HCT116 (cell line): ENCODE measurements at places on chromosomes 7 and 10. TPM values are rescaled to one million over a fixed set of nuclear protein-coding genes. Genes with fewer than 3 reads are reported as not detected.

- H3K27ac ChIP-seq: no peak overlapping the region
- no peaks in the 10 kb centered on the region for H3K36me3 ChIP-seq
- H3K27me3 ChIP-seq: no peaks in the 10 kb centered on the region
Observed at GRCh38 chr7:140016540-140016939, 46.2 kb downstream of the PARP12 start.

GRCh38 chr7:132386201-132386681 is 190.0 kb downstream of the PLXNA4 start:
- DNase-seq: no peak
- no peaks in the 10 kb centered on the region for H3K4me1 ChIP-seq
- H3K4me3 ChIP-seq: no peak overlapping the region

CARD11 gene
- total RNA-seq: 0.57 TPM

DNA sequence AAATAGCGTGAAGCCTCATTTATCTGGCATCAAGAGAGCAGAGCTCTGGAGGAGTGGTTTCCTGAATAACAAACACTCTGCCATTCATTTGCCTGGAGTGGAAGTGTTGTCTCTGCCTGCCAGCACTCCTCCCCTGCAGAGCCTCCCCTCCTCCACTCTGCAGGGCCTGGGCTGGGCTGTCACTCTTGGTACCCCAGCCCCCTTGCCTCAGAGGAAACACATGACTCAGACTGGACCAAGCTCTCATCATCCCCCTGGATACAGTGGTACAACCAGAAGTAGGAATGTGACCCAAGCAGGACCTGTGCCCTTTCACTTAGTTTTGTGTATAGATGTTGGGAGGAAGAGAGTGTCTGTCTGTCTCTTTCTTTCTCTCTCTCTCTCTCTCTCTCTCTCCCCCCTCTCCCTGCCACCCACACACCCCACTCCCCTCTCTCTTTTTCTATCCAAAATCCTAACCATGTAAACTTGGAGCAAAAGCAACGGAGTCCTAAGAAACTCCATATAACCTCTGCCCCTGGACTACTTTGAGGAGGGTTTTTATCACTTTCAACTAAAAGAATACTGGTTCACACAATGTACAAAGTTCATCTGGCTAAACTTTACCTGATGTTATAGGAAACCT is 43.9 kb downstream of the DOCK4 start:
- no peak for DNase-seq
- H3K27ac ChIP-seq: no peak overlapping the region
- no peak overlapping the region for H3K4me3 ChIP-seq
- H3K36me3 ChIP-seq: no peaks in the 10 kb centered on the region
- H3K27me3 ChIP-seq: no peaks in the 10 kb centered on the region
- no peaks in the 10 kb centered on the region for H3K4me1 ChIP-seq

GNAT3 gene
- not detected for total RNA-seq

PRKAG2 gene
- 23.6 TPM for total RNA-seq

DNA sequence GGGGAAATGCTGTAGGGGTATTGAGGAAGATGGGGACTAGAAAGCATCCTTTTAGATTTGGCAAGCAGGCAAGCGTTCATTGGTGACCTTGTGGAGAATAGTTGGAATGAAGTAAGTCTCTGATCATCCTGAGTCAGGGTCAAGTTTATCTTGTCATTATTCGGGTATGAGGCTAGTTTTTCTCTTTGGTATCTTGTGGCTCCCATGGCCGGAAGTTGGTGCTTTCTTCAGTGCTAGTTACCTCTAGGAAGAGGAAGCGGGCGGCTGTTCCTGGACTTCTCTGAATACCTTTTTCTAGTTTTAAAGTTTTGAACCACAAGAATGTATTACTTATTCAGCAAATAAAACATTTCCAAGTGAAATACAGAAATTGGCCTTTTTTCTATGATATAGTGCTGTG is 9.2 kb downstream of the CREM start:
- no peak overlapping the region for H3K27ac ChIP-seq
- H3K4me1 ChIP-seq: no peaks in the 10 kb centered on the region
- no peak overlapping the region for H3K4me3 ChIP-seq
- no peak for DNase-seq

DNA sequence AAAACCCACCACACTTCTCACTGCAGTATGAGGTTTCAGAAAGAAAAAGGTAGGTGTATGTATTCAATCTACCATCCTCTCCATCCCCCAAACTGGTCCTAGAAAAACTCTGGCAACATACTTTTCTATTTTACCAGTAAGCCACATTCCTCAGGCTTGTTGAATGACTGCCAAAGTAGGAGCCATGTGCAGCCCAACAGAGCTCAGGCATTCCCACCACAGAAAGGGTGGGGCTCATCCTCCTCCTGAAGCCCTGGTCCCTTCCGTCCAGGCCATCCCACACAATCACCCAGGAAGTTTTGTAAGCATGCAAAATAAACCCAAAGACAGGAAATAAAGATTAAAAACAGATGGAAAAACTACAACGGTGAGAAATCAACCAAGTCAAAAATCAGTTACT is 57.2 kb downstream of the MAD1L1 start:
- peaks cover 11% of the 10 kb centered on the region for H3K4me1 ChIP-seq
- no peak for DNase-seq
- H3K4me3 ChIP-seq: no peak overlapping the region
- no peaks in the 10 kb centered on the region for H3K36me3 ChIP-seq

DNA sequence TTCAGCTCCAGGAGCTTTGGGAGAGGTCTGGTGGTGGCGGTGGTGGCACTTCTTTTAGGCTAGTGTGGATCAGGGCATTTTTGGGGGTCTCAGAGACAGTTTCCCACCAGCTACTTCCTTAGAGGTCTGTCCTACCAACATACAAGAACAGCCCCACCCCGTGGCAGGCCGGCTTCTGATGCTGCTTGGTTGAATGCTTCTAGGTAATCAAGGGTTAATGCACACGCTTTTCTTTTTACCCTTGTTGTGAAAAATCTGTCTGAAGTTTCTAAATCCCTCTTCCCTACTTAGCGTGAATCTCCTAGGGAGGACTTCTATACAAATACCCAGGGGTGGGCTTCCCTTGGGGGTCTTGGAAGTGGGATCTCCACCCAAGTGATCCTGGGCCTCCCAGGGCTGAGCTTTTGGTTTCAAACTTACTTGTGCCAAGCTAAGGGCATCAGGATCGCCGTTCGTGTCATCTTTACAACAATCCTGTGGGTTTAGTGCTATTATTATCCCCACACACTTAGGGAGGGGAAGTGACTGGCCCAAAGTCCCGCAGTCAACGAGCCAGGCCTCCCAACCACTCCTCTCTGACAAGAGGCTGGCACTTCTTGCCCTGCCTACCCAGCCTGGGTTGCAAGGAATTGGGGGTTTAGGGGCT is 1.7 kb downstream of the SH2B2 start:
- H3K4me3 ChIP-seq: peak overlapping the region; percentile 69
- H3K27ac ChIP-seq: peak overlapping the region; percentile 59
- no peak for DNase-seq

SLC13A4 gene
- 0.30 TPM for total RNA-seq

GRCh38 chr10:93150990-93151547 is 77.4 kb downstream of the CYP26A1 start:
- H3K36me3 ChIP-seq: no peaks in the 10 kb centered on the region
- no peak overlapping the region for H3K4me3 ChIP-seq
- peaks cover 29% of the 10 kb centered on the region for H3K4me1 ChIP-seq
- no peak for DNase-seq
- H3K27me3 ChIP-seq: no peaks in the 10 kb centered on the region

CALML3 gene
- total RNA-seq: not detected

GRCh38 chr10:121873236-121873635 is 54.6 kb downstream of the ATE1 start:
- H3K27me3 ChIP-seq: no peaks in the 10 kb centered on the region
- no peak overlapping the region for H3K27ac ChIP-seq
- H3K4me3 ChIP-seq: no peak overlapping the region
- H3K36me3 ChIP-seq: 0 out of 2 replicates have a peak, but pooled peaks cover 4% of the 10 kb centered on the region
- no peak for DNase-seq
- H3K4me1 ChIP-seq: no peaks in the 10 kb centered on the region

DNA sequence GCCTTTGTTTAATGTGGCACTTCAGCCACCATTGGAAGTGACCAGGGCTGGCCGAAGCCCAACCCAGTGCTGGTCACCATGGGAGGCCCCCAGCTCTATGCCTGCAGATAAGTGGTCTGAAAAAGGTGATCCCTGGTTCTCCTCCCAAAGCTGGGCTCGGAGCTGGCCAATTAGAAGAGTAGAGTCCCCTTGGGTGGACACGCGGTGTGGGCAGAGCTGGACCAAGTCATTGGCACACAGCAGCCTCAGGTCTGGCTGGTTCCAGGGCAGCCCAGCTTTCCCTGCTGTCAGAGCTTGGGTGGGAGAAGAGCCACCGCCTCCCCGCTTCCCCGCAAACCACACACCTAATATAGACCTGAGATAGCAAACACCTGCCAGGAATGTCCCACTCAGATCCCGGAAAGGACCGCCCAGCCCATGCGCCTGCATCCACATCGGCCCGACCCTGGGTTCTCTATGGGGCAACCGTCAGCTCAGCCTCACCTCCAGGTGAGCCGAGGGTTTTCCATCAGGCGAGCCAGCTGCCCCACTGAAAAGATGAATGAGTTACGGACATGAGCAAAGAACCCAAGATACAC is 84.3 kb downstream of the TCERG1L start:
- no peaks in the 10 kb centered on the region for H3K36me3 ChIP-seq
- no peak overlapping the region for H3K27ac ChIP-seq
- H3K4me3 ChIP-seq: no peak overlapping the region
- DNase-seq: no peak
- H3K27me3 ChIP-seq: no peaks in the 10 kb centered on the region
- H3K4me1 ChIP-seq: no peaks in the 10 kb centered on the region

DNA sequence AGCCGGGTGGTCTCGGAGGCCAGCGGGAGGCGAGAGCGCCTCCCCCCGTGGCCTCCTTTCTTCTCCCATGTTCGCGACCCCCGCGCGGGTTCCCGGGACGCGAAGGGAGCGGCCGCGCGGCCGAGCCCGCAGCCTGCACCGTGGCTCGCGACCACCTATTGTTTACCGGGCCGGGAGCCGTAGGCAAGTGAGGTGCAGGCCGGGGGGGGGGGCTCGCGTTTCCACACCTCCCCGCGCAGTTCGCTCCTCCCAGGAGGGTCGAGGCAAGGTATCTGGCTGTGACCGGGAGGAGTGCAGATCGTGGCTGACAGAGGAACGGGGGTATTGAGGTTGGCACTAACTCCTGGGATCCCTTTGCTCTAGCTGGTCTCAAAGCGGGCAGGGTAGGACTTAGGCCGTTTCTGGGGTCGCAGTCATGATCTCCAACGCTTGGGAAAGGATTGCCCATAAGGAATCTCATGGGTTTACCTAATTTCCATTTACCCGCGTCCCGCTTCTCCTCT is 734 bp downstream of the PTPN12 start:
- H3K4me3 ChIP-seq: peak overlapping the region; percentile 96
- no peaks in the 10 kb centered on the region for H3K27me3 ChIP-seq
- no peak for DNase-seq
- no peaks in the 10 kb centered on the region for H3K36me3 ChIP-seq
- H3K4me1 ChIP-seq: peaks cover 23% of the 10 kb centered on the region

- H3K36me3 ChIP-seq: no peaks in the 10 kb centered on the region
- no peaks in the 10 kb centered on the region for H3K27me3 ChIP-seq
- DNase-seq: no peak
- H3K4me3 ChIP-seq: no peak overlapping the region
Observed at GRCh38 chr10:110323503-110323902, 18.8 kb upstream of the SMNDC1 start.

TMEM120A gene
- total RNA-seq: 25.9 TPM

GPR85 gene
- not detected for total RNA-seq

GRCh38 chr7:83339907-83340306 is 177.2 kb upstream of the PCLO start:
- no peak overlapping the region for H3K27ac ChIP-seq
- H3K27me3 ChIP-seq: no peaks in the 10 kb centered on the region
- no peak overlapping the region for H3K4me3 ChIP-seq
- H3K36me3 ChIP-seq: no peaks in the 10 kb centered on the region
- no peak for DNase-seq
- H3K4me1 ChIP-seq: no peaks in the 10 kb centered on the region

DNA sequence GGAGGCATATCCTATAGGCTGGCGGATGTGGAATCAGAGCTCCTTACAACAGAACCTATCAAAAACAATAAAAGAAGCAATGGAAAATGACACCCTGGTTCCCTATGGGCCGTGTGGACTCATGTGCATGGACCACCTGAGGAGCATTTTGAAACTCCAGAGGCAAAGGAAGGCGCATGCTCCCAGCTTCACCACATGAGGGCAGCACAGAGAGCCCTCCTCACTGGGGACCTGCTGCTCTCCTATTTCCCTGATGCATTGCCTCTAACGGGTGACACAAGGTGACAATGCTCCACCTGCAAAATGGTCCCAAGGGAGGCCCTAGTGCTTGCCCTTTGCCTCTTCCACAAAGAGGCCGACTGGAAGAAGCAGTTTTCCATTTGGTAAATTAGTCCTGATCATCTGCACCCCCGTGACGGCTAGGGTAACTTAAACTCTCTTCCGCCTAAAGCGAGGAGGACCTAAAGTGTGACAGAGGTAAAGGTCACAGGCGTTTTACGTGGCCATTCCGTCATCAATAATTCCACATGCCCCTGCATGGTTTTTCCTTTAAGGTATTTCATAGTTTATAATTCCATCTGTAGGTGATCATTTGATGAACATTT is 67.7 kb downstream of the GPAM start:
- peaks cover 4% of the 10 kb centered on the region for H3K27me3 ChIP-seq
- H3K36me3 ChIP-seq: no peaks in the 10 kb centered on the region
- no peak overlapping the region for H3K27ac ChIP-seq
- no peaks in the 10 kb centered on the region for H3K4me1 ChIP-seq
- H3K4me3 ChIP-seq: no peak overlapping the region
- peak; percentile 42 for DNase-seq

TWIST1 gene
- 0.86 TPM for total RNA-seq

C7orf33 gene
- not detected for total RNA-seq

GRCh38 chr7:45015313-45015712 is 15.3 kb downstream of the CCM2 start:
- DNase-seq: no peak
- no peaks in the 10 kb centered on the region for H3K4me1 ChIP-seq
- H3K27ac ChIP-seq: no peak overlapping the region
- no peak overlapping the region for H3K4me3 ChIP-seq
- no peaks in the 10 kb centered on the region for H3K36me3 ChIP-seq

SPDYE8 gene
- total RNA-seq: not detected

SHH gene
- total RNA-seq: 0.32 TPM

PLEKHS1 gene
- total RNA-seq: not detected

- no peaks in the 10 kb centered on the region for H3K36me3 ChIP-seq
- DNase-seq: peak; percentile 86
- H3K27ac ChIP-seq: peak overlapping the region; percentile 77
- no peaks in the 10 kb centered on the region for H3K27me3 ChIP-seq
- H3K4me3 ChIP-seq: peak overlapping the region; percentile 87
Observed at GRCh38 chr10:102422545-102423129, 2.0 kb downstream of the FBXL15 start.

HTR5A gene
- not detected for total RNA-seq
